Bone marrow (tissue), 2 donors: ENCODE measurements at places on chromosomes 6 and 20.

DNA sequence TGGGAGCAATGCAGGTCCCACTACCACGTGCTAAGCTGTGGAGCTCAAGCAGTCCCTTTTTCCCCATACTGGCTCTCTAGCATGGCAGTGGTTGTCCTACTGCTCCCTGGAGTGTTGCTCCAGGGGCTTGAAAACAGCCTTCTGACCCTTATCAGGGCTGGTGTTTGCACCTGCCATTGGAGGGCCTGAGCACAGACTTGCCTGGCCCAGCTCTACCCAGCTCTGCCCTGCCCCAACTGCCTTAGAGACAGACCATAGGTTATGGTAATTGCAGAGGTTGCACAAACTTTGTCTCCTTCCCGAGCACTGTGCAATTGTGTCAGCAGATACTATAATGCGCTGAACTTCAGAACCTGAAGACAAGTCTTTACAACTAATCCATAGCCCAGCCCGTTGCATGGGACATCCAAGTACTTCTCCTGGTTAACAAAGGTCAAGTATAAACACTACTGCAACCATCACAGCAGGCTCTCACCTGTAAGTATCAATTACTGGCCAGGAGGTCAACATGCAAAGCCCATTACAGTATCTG is 58.7 kb downstream of the PDSS2 start:
- no peak for DNase-seq

DNA sequence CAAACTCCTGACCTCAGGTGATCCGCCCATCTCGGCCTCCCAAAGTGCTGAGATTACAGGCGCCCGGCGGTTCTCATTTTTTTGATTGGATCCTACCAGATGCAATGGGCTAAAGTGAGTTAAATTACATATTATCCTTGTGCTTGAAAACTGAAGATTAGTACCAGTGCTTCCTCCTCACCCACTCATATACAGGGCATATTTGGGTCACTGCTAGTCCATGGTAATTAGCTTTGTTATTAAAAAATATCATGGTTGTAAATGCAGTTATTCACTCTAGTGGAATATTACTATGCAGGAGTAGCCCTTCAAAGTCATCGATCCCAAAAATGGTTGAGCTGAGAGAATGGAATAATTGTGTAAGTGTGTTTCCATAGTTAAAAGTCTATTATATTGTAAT is 26.5 kb downstream of the ZNF292 start:
- DNase-seq = no peak

- DNase-seq = no peak
Observed at GRCh38 chr20:4281258-4282055, 266.1 kb upstream of the RNF24 start.

- no peak for DNase-seq
Observed at GRCh38 chr6:40894962-40895799, 143.8 kb downstream of the UNC5CL start.

- DNase-seq = no peak
Observed at GRCh38 chr6:8888468-8888867, 453.1 kb upstream of the SLC35B3 start.

DNA sequence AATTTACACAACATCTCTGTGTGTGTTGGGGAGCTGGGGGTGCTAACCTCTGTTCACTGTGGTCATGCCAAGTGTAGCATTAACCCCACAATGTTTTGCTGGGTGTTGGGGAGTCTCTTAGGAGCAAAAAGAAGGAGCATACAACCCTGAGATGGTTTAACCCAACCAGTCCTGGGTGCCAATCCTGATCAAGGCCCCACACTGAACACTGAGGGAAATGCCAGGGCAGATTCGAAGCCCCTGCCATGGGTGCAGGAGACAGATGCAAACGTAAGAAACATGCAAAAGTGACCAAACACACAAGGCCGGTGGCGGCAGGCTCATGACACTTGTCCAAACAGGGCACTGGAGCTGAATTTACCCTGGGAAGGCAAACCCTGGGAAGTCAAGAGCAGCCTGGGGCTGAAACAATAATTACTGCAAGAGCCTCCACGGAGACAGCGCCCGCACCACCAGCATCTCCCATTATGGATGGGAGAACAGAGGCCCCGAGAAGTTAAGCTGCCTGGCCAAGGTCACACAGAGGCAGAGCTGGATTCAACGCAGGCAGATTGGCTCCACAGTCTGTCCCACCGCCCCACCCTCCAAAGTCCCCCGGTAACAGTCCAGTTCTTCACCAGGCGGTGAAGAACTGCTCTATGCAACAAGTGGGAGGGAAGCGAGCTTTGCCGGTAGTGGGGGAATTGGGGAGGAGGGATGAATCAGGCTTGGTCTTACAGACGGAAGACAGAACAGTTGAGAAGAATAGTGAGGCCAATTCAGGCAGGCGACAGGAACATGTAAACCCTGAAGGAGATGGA is 8.5 kb downstream of the ACSS1 start:
- DNase-seq = no peak

DNA sequence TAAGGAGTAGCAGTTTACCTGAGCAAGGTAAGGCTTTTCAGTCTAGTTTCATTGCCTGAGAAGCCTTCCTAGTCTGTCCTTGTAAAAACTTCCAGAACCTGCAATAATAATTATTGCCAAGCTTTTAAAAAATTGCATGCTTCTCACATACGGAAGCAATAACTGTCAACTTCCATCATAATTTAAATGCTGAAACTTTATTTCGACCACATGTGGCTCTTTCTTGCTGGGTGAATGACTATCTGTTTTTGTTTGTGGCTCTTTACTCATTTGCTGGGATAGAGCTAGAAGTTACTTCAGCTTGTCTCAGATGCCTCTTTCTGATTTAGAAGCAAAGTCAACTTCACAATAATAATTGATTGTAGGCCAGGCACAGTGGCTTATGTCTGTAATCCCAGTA is 95.9 kb upstream of the COL21A1 start:
- DNase-seq = no peak

DNA sequence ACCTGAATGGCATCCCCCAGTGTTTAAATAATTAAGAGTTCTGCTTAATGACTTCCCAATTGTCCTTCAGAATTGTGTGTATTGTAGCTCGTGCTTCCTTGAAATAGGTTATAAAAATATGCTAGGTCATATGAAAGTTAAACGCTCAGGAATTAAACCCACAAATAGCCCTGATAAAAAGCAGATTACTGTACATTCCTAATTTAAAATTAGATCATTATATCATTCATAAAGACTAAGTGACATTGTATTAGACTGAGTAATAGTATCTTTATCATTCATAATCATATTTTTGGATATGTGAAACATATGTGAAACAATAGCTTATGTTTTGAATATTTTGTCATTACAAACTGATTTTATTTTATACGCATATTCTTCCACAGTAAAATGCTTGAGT is 1706.7 kb downstream of the HACE1 start:
- no peak for DNase-seq

DNA sequence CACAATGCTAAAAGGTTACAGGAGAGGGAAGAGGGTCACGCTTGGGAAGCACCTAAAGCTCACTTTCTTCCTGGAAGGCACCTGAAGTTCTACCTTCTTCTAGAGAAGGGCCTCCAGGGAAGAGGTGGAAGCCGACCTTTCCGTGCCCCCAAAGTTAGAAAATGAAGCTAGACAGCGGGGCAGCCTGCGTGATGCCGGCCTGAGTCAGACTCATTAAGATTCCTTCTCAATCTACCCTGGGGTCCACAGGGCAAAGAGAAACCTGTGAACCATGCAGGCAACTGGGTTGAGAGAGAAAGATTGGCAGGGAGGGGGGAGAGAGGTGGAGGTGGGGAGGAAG is 54.8 kb upstream of the CCDC167 start:
- DNase-seq = no peak

DNA sequence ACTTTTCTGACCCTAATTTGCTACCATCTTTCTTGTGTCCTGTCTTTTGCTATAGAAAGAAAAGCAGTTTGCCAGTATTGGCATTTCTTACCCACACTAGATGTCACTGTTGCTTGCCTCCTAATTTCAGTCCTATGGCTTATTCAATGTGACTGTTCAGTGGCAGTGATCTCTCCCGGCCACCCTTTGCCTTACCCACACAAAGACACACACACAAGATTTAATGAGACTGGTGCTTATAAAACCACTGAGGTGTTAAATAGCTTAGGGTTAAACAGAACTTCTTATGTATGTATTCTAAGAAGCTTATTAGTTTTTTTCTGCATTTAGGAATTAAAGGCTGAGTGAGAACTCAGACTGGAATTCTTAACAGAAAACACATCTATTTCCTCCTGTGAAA is 233.6 kb upstream of the ASCC3 start:
- DNase-seq = no peak

GRCh38 chr6:119539066-119539746 is 189.6 kb upstream of the MAN1A1 start:
- DNase-seq = no peak

DNA sequence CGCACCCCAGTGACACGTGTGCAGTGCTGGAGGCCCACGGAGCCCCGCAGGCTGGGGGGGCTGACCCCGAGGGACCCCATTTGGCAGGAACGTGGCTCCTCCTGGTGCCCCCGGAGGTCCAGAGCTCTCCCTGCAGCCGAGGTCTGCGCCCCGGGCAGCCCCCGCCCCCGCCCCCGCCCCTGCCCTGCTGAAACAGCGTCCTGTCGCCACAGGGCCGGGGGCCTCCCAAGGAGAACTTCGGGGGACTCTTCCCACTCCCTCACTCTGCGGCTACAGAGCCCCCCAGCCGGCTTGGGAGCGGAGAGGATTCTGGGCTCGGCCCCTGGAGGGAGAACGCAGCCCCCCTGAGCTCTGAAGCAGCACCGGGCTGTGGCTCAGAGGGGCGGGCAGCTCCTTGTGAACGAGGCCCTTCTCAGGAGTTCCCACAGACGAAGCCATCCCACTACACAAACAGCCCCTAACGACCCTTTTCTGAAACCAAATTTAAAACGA is 115.2 kb downstream of the DLL1 start:
- DNase-seq = no peak

DNA sequence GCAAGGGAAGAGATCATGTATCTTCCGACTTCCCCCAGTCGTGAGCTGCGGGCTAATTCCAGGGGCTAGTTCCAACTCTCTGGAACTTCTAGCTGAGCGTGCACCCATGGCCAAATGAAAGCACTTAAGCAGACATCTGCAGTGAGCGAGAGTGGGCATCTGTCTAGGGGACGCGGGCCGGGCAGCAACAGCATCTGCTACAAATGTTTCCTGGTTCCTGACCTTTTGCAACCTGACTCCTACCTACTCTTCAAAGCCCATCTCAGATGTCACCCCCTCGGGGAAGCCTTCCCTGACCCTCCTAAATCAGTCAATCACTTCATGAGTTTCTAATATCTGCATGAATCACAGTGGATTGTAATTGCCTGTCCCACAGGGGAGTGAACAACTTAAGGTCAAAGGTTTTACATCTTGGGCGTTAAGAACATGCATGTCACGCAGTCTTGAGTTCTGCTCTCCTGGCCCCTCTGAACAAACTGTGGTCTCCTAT is 141.9 kb downstream of the CEBPB start:
- DNase-seq = no peak

GRCh38 chr20:59751075-59751711 is 146.9 kb downstream of the PHACTR3 start:
- no peak for DNase-seq

GRCh38 chr20:9068233-9068801 is 570 bp upstream of the PLCB4 start:
- no peak for DNase-seq

- DNase-seq = no peak
Observed at GRCh38 chr6:138757136-138757535, 16.4 kb upstream of the CCDC28A start.
